ENCODE measurements at places on chromosomes 7 and 10.

GRCh38 chr7:98054585-98054984, 52.1 kb upstream of the LMTK2 start:
- no peak overlapping the region for H3K27ac ChIP-seq
- no peak for DNase-seq
- H3K27me3 ChIP-seq: peaks cover 8% of the 10 kb centered on the region
- no peaks in the 10 kb centered on the region for H3K36me3 ChIP-seq
- no peaks in the 10 kb centered on the region for H3K4me1 ChIP-seq

DNA sequence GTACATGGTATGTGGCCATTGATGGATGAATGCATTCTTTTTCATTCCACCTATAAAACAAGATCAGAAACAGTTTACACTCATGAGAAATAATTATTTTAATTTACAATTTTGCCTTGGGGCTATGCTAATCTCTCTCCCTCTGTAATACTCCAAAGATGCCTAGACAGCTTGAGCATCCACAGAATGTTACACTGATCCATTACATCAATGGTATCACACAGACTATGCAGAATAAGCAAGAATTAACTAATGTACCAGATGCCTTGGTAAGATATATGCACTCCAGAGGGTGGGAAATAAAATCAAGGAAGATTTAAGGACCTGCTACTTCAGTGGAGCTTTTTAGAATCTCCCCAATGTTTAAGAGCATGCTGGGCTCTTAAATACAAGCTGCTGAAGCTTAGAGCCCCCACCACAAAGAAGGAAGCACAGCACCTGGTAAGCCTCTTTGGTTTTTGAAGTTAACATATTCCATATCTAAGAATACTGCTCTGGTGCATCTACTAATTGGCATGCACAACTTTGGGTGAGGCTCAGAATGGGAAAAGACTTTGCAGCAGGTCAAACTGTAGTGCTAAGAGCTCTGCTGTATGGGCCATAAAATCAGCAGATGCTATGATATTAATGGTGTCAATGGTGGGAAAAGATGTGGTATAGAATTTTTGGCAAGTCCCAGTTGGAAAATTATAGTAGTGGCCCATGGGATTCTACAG, 219.6 kb downstream of the SLC25A13 start:
- no peak overlapping the region for H3K4me3 ChIP-seq
- no peaks in the 10 kb centered on the region for H3K27me3 ChIP-seq
- H3K36me3 ChIP-seq: no peaks in the 10 kb centered on the region
- DNase-seq: no peak

DNA sequence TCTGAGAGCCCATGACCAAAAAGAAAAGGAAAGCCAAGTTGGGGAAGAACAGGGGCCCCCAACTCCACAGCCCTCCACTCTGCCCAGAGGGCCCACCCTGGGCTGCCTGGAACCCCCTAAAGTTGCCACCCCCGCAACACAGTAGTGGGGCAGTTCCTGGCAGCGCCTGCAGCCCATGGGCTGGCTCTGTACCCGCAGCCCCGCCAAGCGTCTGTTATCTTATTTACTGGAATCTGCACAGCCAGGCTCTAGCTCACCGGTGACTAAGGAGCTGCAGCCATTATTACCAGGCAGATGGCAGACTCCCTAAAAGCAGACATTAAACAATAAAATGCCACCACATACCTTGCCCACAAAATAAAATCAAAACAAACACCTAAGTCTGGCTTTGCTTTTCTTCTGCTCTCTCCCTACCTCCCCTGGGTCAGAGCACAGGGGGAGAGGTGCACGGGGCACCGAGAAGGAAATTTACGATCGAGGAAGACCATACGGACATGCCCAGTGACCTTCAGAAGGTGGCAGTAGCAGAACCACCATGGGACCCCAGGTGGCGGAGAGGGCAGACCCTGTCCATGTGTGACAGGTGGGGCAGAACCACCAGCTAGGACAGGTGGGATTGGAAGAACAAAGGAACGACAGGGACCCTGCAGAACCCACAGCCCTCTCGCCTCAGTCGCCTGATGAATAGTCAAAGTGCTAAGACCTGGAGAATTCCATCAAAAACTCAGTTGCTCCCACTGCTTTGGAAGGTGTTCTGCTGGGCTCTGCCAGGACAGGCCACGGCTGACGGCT, 66.3 kb downstream of the PRKAG2 start:
- no peak overlapping the region for H3K4me3 ChIP-seq
- no peak overlapping the region for H3K27ac ChIP-seq
- peaks cover 7% of the 10 kb centered on the region for H3K4me1 ChIP-seq
- no peaks in the 10 kb centered on the region for H3K27me3 ChIP-seq
- DNase-seq: no peak

GRCh38 chr7:74568658-74569057, 88.9 kb upstream of the GTF2I start:
- no peak overlapping the region for H3K27ac ChIP-seq
- H3K27me3 ChIP-seq: no peaks in the 10 kb centered on the region
- no peaks in the 10 kb centered on the region for H3K4me1 ChIP-seq

- no peak for DNase-seq
- H3K27ac ChIP-seq: no peak overlapping the region
- no peaks in the 10 kb centered on the region for H3K36me3 ChIP-seq
- H3K4me3 ChIP-seq: no peak overlapping the region
These were observed 491.9 kb downstream of the SORCS1 start for GRCh38 chr10:106672517-106673175.
